ENCODE measurements at places on chromosomes 5 and 9.

DNA sequence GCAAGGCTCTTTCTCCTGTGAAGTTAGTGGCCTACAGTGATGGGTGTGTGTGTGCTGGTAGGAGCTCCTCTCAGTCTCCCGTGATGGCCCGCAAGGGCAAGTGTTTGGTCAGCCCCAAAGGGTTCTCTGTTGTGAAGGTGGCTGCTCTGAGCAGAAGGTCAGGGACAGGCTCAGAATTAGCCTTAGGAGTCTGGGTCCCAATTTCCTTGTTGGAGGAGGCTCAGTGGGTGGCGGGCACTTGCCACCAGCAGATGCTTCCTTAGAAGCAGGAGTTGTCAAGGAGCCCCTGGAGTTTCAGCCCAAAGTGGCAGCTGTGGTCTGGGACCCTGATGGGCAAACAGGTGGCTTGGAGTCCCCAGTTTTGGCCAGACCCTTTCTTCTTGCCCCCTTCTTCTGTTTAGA lies 154.4 kb downstream of the MACROH2A1 start:
- DNase-seq: no peak

- no peak for DNase-seq
Observed at GRCh38 chr5:14600846-14601245, 19.3 kb downstream of the OTULINL start.

GRCh38 chr5:143340891-143341685 lies 62.4 kb downstream of the NR3C1 start:
- DNase-seq: no peak

DNA sequence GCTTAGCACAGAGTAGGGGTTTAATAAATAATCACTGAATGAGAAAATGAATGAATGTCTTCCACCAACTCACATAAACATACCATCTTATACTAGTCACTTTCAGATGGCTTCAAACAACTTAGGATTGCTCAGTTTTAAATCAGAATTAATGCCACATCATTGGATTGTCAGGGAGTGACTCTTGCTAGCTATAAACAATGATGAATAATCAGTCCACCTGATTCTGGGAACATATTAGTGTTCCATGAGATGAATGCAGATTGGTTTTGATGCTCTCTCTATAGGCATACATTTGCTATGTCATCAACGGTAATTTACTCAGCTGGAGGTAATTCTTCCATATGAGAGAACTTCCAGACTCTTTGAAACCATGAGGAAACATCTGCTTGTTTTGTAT lies 97.4 kb downstream of the CDH9 start:
- no peak for DNase-seq

DNA sequence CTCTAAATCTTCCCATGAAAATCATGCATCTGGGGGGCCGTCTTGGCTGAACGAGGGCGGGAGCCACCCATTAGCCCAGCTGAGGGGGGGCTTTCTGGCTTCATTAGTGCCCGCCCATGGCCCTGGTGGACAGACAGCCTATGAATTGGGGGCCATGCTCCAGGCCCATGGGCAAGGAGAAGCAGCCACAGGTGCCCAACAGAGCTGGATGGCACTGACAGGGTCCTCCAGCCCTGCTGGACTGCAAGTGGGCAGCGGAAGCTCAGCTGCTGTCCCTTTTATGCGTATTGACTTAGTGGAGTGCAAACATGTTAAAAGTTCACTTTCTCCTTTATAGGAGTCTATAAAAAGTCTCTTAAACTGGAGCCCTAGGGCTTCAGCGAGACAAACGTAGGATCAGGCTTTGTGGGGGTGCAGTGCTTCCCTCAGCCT lies 75.3 kb downstream of the MACROH2A1 start:
- no peak for DNase-seq

GRCh38 chr5:176675676-176676360 lies 28.5 kb downstream of the TSPAN17 start:
- DNase-seq: no peak

GRCh38 chr5:128378196-128378595 lies 159.8 kb downstream of the FBN2 start:
- no peak for DNase-seq

DNA sequence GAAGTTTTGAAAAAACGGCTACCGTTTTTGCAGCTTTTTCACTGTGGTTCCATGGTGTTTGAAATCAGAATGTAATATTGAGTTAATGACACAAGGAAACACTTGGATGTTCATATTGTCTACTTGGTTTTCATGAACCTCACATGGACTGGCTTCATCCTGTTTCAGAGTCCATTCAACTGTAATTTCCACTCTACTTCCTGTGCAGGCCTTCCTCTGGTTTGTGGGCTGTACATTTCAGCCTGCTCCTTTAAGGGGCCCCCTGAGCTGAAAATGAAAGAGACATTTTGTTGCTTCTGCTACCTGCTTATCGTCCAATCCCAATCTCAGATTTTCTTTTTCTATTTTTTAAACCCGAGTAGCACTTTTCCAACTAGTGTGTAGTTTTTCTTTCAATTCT lies 41.8 kb upstream of the CDKN2B start:
- DNase-seq: no peak

- DNase-seq: no peak
Observed at GRCh38 chr5:127083711-127084110, 10.4 kb upstream of the C5orf63 start.

DNA sequence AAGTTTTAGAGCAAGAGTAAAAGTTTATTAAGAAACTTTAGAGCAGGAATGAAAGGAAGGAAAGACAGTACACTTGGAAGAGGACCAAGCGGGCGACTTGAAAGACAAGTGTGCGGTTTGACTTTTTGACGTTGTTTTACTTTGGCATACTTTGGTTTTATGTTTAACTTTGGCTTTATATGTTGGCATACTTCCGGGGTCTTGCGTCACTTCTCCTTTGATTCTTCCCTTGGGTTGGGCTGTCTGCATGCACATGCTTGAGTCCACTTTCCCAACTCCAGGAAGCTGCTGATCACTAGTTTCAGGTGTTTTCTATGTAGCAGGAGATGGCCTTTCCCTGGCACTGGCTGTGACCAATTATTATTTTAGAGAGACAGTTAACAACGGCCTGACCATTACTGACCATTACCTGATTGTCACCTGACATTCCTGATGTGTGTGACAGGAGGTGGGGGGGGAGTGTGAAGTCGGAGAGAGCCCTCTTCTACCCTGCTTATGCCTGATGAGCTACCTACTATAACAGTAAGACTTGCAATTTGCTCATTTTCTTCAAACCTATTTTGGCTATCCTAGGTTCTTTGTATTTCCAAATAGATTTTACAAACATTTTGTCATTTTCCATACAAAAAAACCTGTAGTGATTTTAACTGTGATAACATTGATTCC lies 45.5 kb downstream of the TNFSF8 start:
- DNase-seq: no peak

DNA sequence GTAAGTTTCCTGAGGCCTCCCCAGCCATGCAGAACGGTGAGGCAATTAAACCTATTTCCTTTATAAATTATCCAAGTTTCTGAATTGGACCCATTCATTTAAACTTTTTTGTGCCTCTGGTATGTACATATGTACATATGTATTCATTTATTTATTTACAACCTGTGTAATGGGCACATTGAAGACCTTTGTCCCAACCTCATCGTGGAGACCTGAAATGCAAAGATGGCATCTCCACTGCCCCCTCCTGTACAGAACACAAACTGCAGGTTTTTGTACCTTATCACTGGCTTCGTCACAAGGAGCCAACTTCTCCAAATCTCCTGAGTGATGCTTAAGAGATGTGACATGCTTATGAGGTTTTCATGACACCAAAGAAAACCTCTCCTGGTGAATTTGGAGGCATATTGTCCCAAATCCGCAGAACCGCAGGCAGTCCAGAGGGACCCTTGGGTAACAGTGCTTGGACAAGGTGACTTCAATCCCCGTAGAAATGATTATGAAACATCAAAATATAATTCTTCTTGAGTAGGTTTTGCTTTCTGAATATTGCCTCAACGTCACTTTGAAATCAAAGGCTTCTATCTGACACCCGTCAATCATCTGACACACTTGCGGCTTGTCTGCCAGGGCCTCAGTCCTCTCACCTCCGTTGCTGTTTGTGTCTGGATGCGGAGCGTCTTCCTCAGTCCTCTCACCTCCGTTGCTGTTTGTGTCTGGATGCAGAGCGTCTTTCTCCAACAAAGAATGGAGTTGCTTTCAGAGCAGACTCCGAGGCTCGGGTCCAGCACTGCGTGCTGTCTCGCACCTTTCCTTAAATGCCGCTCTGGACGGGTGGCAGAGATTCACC lies 135.0 kb upstream of the IRX4 start:
- DNase-seq: no peak

DNA sequence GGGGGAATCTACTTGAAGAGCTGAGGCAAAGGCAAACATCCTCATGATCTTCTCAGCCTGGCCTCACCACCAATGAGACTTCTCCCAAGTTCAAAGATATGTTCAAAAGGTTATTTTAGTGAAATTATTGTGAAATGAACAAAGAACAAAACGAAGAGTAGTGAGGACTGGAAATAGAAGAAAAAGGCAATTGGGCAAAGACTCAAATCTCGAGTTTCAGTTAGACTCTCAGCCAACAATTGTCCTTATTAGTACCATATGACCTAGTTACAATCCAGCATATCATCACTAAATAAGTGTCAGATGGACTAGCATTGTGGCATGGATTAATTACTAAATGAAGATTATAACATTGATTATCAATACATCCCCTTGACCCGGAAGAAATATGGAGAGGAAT lies 9.0 kb downstream of the ZNF474 start:
- DNase-seq: no peak

DNA sequence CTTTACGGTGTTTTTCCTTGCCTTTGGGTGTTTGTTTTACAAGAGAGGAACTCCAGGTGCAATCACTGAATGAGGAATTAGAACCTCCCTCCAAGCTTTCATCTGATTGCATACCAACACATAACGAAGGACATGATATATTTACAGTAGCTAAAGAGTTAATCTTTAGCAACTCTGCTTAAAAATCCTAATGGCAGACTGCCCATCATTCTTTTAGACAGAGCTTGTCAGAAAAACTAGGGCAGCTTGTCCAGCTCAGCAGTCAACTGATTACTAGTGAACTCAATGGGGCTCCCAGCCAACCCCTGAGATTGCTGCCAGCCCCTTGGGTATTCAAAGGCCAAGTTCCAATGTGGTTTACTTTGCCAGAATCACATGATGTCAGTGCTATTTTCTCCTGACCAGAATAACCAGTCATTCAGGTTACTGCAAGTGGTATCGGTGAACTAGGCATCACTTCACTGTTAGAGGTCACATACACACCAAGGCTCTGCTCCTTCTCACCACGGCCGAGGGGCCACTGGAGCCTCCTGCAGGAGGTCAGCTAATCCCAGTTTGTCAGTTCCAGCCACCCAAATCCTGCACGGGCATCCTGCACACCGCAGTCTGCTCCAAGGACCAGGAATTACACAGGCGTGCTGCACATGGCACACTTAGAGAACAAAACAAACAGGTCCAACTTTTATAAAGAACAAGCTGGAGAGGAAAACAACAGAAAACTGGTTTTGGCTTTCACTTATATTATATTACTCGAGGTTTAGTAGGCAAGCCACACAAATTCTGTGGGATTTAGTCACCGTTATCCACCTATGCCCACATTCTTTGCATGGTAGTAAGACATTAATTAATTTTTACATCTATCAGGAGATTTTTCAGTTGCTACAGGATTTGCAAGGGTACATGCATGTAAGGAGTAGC lies 62.5 kb downstream of the NFIB start:
- DNase-seq: no peak

DNA sequence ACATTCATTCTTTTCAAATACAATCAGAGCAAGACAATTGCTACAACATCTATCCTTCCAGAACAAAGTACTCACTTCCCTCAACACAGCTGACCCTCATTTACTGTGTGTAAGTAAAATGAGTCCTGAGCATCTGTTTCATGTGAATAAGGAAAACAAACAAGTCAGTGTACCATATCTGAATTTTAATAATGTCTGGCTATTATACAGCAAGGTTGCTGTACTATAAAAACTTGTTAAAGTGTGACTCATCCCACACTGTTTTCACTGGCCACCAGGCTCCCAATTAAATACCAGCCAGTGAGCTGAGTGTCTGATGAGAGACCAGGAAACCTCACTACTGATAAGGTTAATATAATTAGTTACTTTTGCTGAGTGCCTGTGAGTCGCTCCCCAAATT lies 339.8 kb downstream of the AGTPBP1 start:
- no peak for DNase-seq

- DNase-seq: no peak
Observed at GRCh38 chr5:68172314-68172713, 43.2 kb upstream of the PIK3R1 start.

DNA sequence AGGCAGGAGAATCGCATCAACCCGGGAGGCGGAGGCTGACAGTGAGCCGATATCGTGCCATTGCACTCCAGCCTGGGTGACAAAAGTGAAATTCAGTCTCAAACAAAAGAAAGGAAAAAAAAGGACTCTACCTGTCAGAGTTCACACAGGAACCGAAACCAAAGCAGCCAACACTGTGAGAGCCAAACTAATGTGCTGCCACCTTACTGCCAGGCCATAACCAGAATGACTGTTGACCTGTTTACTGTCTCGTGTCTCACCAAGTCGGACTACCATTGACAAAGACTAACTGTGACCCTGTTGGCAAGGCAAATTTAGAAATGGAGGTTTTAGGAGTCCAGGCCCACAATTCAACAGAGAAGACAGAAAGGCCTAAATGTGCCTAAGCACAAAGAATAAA lies 112.4 kb downstream of the ANXA2R start:
- DNase-seq: no peak

DNA sequence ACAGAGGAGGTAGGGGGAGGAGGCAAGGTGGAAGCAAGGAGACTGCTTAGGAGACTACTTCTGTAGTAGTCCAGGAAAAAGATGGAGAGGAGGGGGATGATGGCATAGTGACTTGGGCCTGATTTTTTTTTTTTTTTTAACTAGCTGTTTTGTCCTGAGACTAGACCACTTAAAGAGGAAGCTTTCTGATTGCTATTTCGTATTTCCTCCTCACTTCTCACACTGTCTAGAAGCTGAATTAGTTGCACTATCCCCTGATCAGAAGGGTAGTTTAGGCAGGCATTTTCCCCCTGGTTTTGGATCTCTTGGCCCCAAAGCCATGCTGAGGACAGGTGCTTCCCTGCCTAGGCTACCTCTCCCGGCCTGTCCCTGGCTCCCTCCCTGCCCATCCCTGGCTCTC lies 14.9 kb downstream of the LARP1 start:
- no peak for DNase-seq

GRCh38 chr5:175275748-175276147 lies 168.2 kb downstream of the DRD1 start:
- no peak for DNase-seq

- DNase-seq: no peak
Observed at GRCh38 chr5:17024686-17025180, 88.6 kb upstream of the MYO10 start.

DNA sequence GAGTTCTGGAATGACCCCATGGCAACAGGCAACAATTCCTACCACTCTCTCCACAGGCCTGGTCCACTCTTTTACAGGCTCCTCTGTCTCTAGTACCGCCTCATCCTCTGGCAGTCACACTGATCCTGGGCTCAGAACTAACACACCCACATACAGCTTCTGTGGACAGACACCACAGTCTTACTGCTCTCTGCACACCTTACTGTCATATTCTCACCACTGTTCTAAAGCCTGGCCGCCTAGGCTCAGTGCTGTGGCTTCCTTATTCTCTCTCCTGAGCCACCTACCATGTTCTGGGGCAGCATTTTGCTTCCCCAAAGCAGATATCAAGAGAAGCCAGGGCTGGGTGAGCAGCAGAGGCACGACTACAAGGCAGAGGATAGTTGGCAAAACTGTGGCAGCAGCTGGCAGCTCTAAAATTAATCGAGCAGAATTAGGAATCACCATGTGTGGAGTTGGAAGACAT lies 14.8 kb downstream of the REEP5 start:
- no peak for DNase-seq
